ENCODE measurements at places on chromosomes 12 and 14.

DNA sequence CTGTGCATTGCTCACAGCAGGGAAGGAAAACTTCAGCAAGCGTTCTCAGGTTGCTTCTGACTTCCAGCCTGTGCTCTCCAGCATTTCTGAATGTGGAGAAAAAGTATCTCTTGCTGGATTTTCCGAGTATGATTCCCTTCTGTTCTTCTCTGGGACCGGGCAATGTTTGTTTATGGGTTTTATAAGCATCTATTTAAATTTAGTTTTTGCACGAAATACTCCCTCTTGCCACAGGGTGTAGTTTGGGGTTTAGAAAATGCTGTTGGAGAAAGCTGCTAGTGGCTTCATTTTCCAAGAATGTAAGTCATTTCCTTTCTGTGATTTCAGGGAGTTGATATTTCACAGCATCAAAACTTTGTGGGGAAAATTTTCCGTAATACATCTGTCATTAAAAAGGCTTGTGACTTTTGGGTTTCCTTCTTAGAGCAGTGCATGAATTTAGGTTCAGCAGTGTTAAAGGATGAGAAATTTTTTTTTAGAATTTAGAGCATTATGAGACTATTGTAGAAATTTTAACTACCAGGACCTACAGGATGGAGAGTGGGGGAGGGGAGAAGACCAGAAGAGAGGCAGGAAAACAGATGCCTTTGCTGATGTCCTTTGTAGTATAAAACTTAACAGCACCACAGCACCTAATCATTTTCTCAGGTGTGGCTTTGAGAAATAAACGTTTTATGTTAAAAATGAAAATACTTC lies 1.5 kb downstream of the FRMD6 start:
- no peak for DNase-seq

- DNase-seq = no peak
Measured at GRCh38 chr14:97077687-97078086, 280.5 kb downstream of the VRK1 start.

DNA sequence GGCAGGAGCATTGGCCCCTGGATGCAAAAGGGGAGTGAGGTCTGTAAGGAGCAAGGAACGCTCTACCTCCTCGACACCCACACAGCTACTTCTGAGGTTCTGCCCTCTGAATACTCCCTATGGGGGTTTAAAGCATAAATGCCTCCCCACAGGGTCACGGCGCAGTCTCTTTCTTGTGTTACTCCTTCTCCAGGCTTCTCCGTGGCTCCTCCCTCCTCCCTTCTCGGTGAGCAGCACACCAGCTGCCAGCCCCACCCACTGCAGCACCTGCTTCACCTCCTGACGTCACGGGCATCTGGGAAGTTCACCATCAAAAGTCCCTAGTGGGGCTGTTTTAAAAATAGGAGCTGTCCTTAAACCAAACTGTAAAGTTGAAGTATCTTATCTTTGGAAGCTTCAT lies 67.3 kb downstream of the SPTB start:
- DNase-seq = no peak

- no peak for DNase-seq
Measured at GRCh38 chr12:15168026-15168678, 53.1 kb downstream of the RERG start.

GRCh38 chr12:20444595-20445170 lies 76.3 kb downstream of the PDE3A start:
- DNase-seq = no peak

- DNase-seq = no peak
Measured at GRCh38 chr12:131800594-131801135, 27.5 kb upstream of the MMP17 start.

- DNase-seq = no peak
Measured at GRCh38 chr12:104654665-104655609, 198.2 kb downstream of the CHST11 start.

DNA sequence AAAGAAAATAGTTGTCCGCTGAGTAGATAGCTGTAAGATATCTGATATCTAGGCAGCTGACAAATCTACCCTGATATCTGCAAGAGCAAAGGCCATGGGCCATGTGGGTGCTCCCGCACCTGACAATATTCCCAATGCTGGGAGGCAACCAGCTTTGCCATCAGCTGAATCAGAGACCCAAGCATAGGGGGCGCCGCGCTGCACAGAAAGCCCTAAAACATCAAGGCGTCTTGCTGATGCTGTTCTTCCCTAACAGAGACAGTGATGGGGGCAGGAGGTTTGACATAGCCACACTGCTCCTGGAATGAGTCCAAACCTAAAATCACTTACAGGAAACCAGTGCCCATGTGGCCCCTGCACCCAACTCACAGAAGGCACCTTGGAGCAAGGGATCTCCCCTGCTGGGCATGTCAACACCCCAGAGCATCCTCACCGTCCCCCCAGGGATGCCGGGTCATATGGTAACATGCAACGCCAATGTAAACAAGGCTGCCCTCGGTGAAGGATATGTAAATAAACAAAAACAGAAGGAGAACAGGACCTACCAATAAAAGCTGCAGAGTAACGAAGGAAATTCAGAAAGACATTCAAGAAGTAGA lies 199.5 kb downstream of the TMEM132D start:
- no peak for DNase-seq

DNA sequence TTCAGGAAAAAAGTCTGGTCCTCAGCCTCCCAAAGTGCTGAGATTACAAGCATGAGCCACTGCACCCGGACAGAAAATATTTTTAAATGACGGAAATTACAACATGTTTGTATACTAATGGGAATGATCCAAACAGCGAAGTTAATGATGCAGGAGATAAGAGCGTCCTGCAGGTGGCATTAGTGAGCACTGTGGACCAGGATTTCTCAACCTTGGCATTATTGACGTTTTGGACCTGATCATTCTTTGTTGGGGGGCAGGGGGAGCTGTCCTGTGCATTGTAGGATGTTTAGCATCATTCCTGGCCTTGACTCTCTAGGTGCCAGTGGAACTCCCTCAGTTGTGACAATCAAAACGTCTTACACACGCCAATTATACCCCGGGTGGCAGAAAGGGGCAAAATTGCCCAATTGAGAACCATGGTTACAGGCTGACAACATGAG lies 34.1 kb downstream of the SCFD1 start:
- no peak for DNase-seq

DNA sequence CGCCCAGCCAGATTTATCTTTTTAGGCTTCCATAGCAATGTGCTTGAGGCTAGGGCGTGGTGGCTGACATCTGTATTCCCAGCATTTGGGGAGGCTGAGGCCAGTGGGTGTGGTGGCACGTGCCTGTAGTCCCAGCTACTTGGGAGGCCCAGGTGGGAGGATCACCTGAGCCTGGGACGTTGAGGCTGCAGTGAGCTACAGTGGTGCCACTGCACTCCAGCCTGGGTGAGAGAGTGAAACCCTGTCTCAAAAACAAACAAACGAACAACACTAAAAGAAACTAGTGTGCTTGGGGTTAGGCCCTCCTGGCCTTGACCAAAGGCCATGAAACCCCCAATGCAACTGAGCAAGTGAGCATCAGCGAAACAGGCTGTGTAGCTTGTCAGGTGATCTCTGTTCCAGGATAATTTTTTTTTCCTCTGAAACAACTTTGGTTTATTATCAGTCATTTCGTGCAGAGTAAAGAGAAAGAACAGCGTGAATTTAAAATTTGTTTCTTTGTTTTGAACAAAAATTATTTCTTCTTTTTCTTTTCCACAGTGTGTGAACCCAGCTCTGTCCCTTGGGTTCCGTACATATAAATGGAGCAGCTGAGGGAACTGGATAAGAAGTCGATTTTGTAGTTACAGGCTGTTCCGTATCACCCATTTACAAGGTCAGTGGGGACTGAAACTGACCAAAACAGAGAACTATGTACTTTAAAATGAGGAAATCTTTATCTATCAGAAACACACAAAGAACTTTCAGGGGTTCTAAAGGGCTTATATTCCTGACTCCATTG lies 8.8 kb upstream of the TUBA1C start:
- no peak for DNase-seq

DNA sequence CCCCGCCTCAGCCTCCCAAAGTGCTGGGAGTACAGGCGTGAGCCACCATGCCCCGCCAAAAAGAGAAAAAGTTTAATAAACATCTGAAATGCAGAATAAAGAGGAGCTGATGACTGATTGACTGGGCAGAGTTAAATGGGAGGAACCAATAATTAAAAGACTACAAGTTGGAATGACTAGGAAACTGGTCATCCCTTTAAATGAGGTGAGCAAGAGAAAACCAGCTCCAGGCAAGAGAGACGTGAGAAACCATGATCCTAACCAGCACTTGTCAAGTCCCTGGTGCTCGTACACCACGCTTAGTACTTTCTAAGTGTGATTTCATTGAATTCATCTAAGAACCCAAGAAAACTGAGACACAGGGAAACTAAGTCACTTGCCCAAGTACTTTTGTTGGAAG lies 47.9 kb downstream of the MAP1LC3B2 start:
- no peak for DNase-seq

- DNase-seq = no peak
Measured at GRCh38 chr14:92493024-92493423, 20.6 kb upstream of the RIN3 start.

DNA sequence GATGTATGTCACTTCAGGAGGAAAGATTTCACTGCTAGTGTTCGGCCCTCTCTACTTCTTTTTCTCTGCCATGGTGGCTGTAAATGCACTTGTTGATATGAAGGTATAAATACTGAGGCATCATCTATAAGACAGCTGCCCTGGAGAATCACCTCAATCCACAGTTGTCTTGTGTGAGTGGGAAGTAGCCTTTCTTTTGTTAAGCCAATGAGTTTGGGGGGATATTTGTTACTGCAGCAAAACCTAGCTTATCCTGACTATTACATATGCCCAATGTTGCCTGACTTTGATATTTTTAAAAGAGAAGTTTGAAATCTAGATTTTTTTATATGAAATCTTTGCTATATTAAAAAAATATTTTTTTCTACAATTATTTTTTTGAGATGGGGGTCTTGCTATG lies 3.3 kb upstream of the JDP2 start:
- no peak for DNase-seq

DNA sequence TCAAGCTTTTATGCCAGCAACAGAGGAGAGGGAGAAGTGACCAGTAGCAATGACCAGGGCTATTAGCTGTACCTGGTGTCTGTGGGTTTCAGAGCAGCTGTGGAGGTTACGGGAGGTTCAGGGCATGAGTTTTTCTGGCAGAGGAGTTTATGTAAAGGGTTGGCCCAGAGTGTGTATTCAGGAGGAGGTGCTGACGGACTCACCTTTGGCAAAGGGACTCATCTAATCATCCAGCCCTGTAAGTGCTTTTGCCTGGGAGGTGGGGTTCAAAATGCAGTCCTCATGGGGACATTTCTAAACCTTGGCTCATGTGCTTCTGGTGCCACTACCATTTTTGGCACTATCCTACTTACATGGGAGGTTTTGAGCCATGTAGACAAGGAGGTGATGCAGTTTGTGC lies 95.3 kb downstream of the DAD1 start:
- DNase-seq = no peak

DNA sequence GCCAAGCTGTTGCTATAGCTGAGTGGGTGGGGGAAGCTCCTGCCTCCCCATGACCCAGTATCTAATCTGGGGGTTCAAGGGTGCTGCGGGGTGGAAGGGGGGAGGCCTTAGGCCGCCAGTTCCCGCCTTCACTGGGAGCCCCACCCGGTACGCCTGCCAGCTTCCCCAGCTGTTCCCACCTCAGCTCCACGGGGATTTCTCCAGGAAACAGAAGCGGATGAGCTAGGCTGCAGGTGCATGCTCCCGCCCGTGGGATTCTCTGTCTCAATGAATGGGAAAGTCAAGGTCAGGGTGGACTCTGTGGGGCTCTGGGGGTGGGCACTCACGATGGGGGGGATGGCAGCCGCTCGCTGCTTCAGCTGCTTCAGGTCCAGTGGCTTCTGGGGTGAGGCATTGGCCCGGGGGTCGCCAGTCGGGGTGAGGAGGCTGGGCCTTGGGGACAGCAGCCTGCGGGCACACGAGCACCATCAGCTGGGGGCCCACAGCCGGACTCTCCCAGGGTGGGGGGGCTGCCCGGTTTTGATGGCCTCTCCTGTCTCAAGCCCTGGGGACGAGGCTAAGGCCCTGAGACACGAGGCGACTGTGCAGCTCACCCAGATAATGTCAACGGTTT lies 68.6 kb downstream of the RFLNA start:
- no peak for DNase-seq

- DNase-seq = no peak
Measured at GRCh38 chr14:77991128-77991772, 178.9 kb upstream of the NRXN3 start.

DNA sequence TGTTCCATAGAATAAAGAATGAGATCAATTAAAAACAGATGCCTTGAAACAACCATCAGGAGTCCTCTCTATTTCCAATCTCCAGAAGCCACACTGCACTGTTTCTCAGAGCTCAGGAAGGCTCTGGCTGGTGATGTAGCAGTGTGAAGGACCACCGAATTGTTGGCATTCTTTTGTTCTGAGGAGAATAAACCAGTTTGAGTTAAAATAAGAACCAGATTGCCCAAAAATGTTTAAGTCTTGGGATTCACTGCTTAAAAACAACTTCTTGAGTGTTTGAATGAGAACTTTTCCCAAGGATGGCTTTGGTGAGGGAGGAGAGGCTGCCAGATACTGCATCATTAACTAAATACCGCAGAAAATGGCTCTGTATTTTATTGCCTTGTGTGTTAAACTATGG lies 341.2 kb downstream of the C12orf75 start:
- no peak for DNase-seq

GRCh38 chr12:106301241-106301610 lies 1.3 kb upstream of the TCP11L2 start:
- DNase-seq = no peak

GRCh38 chr14:69987406-69988121 lies 108.3 kb downstream of the SMOC1 start:
- DNase-seq = no peak
